ENCODE measurements at places on chromosomes 1 and 21. TPM values are rescaled to one million over a fixed set of nuclear protein-coding genes. Genes with fewer than 3 reads are reported as not detected.

DNA sequence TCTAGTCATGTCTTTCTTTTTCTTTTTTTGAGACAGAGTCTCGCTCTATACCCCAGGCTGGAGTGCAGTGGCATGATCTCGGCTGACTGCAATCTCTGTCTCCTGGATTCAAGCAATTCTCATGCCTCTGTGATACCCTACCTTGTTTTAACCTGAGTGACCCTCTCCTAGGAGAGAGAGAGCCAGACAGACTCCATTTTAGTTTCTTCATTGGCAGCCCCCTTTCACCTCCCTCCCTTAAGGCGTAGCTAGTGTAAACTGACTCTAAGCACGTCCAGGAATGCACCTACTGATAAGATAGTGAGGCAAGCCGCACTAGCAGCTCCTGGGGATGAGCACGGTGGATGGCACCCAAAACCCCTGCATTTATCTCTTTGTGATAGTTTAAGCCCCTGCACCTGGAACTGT, 5.2 kb upstream of the PKNOX1 start:
- no peak for DNase-seq

DNA sequence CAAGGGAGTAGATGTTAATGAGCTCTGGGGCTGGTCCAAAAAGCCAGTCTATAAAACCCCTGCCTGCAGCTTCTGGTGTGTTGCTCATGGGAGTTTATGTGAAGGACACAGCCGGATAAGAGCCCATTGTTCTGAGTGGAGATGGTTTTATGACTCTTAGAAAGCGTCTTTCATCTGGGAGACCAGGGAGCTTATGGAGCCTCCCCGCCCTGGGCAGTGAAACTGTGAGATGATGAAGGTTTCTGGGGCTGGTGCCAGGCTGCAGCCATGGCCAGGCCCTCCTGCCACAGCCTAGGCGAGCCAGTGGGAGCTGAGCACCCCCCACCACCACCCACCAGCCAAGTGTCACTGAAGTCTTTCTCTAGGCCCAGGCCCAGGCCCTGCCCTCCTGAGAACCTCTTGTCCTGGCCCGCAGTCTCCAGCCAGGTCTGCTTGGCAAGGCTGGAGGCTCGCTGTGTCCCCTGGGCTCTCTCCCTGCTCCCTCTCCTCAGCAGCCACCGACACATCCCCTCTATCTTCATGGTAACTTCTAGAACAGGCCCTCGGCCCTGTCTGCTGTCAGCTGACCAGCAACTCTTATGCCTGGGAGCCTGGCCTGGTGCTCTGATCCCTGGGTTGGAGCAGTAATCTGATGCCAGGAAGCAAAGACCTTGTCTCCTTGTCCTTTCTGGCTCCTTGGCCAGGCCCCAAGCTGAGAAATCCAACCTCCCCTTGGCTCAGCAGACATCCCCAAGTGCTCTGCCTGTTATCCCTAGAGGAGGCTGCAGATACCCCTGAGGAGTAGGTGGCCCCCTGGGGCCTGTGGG, 7.6 kb upstream of the ARHGEF10L start:
- no peak for DNase-seq

DNA sequence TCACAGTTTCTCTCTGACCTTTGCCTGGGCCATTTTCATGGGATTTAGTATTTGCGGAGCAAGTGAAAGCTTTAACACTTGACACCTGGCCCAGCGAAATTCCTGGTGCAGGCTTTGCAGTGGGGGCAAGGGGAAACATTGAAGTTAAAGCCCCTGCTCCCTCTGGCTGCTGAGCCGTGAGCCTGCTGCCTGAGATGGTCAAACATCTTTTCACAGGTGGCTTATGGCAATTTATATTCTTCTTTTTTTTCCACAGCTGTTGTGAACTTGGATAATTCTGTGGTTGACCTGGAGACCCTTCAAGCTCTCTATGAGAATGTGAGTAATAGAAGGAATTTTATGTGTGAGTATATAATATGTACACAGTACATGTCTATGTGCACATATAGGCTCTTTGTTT, 202.9 kb downstream of the FMN2 start:
- DNase-seq, result no peak

- DNase-seq, result no peak
These were observed 52.4 kb downstream of the ARHGEF10L start for GRCh38 chr1:17591814-17592430.

GRCh38 chr1:33902486-33903209, 38.8 kb downstream of the HMGB4 start:
- no peak for DNase-seq

- no peak for DNase-seq
These were observed 7.0 kb downstream of the NPHP4 start for GRCh38 chr1:5985250-5985649.

DNA sequence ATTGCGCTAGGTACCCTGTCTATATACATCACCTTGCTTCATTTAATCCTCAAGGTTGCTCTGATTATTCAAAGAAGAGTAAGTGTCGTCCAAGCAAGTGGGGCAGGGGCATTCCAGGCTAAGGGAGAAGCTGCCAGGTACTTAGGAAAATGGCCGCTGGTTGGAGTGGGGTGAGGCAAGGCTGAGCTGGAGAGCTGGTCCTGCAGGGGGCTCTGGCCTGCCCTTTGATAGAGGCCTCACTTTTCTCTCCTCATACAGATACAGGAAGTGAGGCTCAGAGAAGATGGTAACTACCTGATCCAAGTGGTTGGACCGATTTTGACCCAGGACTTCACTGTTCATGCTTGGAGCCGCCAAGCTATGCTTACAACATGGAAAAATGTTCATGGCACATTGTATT, 86.9 kb upstream of the ZBTB40 start:
- no peak for DNase-seq

GRCh38 chr1:172395576-172395975, 24.9 kb upstream of the C1orf105 start:
- DNase-seq, result no peak

GRCh38 chr1:235937123-235937522, 70.4 kb upstream of the LYST start:
- no peak for DNase-seq

DNA sequence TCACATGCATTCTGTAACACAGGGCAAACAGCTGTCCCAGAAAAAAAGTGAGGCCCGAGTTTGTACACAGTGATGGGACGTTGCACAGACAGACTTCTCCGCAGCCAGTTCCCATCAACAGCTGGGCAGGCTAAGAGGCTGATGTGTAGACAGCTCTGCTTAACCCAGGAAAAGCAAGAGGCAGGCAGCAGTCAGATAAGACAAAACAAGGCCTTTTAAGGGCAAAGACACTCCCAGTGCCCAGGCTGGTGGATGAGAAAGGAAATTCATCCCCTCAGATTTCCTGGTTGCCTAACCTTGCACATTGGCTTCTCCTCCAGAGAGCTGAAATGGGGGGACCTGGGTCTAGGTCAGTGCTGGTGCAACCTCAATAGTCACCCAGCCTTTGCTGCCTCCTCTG, 17.2 kb upstream of the PHLDA3 start:
- no peak for DNase-seq

DNA sequence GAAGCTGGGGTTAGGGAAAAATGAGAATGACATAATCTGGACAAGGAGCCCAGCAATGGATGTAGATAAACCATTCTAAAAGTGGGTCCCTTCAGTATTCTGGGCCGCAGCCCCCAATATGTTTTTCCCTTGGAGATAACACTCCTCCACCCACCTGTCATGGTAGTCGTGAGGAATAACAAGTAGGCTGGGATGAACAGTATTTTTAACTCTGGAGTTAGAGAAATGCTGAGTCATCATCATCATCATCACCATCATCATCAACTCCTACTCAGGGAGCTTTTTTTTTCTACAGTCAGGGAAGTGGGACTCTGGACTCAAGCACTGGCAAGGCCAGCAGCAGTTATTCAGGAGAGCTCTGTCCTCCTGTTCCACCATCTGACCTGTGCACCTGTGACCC, 12.8 kb downstream of the CADM3 start:
- DNase-seq, result no peak

GRCh38 chr1:177119311-177119710, 45.2 kb downstream of the ASTN1 start:
- DNase-seq, result no peak

GRCh38 chr1:40399984-40400704, 26.6 kb downstream of the SMAP2 start:
- DNase-seq, result no peak

- DNase-seq, result no peak
These were observed 31.8 kb downstream of the SLC2A1 start for GRCh38 chr1:42926879-42927242.

DNA sequence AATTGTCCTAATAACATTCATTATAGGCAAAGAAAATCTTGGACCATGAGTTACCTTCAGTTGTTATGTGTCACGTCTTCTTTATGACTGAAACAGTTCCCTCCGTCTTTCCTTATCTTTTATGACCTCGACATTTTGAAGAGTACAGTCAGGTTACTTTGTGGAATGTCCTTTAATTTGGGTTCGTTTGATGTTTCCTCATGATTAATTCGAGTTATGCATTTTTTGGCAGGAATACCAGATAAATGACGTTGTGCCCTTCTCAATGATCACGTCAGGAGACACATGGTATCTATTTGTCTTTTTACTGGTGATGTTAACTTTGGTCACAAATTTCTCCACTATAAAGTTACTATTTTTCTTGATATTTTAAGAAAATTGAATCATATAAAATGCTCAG, 17.3 kb upstream of the KLF17 start:
- DNase-seq, result no peak

DNA sequence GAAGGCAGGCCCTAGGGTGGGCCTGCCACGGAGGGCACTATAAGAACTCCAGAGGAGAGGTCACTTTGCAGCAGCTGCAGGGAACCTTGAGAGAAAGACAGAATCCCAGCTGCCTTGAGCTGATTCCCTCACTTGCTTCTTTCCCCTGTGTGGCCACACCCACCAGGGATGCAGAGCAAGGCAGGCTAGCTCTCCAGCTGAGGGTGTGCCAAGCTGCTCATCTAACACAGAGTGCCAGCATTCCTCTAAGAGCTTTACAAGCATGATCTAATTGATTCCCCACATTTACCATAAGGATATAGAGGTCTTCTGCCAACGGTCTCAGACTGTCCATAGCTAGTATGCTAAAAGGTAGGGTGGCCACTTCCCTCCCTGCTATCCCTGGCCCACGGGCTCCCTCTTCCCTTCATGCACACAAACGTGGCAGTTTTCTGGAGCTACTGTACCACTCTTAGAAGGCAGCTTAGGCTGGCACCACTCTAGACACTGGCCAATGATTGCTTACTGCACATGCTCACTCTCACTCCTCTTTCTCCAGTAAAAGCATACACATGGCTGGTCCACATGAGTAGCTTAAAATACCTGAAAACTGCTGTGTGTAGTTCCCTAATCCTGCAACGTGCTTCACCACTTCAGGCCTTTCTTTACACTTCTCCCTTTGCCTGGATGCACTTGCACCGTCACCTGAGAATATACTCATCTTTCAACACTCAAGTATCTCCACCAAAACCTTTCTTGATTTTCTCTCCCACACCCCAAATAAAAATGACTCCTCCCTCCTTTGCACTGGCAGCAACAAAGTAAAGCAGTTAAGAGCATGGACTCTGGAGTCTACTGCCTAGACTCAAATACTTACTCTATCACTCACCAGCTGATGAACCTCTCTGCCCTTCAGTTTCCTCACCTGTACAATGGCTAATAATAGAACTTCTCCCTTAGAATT, 57.7 kb downstream of the DMAP1 start:
- DNase-seq, result no peak

- DNase-seq, result no peak
These were observed 90.4 kb upstream of the DPH5 start for GRCh38 chr1:101116006-101116405.

DNA sequence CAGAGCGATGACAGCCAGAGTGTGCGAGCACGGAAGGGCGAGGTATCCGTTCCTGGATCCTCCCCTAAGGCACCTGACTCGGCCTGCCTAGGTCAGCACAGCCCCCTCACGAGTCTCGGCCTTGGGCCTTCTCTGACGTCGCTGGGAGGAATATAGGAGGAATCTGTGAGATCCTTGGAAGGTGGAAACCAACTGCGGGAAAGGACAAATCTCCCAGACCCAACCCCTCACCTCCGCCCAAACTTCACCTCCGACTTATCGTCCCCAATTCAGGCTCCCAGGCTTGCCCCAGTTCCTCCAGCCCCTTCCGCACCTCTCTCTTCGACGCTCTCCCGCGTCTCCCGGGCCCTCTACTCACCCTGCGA, 494 bp downstream of the APH1A start:
- no peak for DNase-seq

DNA sequence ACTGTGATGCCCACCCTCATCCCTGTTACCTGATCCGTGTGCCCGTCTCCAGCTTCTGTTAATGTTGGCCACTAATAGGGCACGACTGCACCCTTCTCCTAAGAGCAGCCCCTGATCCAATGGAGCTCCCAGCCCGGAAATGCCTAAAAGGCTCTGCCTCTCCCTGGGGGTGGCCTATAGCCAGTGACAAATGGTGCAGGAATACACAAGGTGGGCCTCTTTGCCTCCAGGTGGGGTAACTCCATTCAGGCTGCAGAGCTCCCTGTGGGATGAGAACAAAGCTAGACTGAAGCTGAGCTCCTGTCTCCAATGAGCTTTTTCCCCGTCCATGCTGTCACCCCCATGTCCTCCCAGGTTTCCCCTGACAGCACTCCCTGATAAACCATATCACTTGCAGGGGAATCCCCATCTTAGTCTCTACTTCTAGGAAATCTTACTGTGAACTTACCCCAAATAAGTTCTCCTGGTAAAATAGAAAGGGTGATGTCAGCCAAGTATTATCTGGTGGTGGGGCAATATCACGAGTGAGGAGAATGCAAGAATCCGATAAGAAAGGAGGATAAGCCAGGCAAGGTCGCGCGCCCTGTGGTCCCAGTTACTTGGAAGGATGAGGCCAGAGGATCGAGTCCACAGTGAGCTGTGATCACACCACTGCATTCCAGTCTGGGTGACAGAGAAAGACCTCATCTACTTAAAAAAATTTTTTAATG, 18.6 kb downstream of the S100A7A start:
- DNase-seq, result no peak

GRCh38 chr1:202810193-202810614, 550 bp upstream of the PCAT6 start:
- no peak for DNase-seq

GRCh38 chr1:155979597-155980343, 1.4 kb upstream of the ARHGEF2 start:
- no peak for DNase-seq

GRCh38 chr1:172554915-172555314, 22.0 kb downstream of the SUCO start:
- DNase-seq, result no peak

GRCh38 chr1:87735750-87736149, 407.1 kb downstream of the LMO4 start:
- DNase-seq, result no peak

- peak; percentile 49 for DNase-seq
These were observed 48.1 kb downstream of the ELAPOR1 start for GRCh38 chr1:109161858-109162606.

DNA sequence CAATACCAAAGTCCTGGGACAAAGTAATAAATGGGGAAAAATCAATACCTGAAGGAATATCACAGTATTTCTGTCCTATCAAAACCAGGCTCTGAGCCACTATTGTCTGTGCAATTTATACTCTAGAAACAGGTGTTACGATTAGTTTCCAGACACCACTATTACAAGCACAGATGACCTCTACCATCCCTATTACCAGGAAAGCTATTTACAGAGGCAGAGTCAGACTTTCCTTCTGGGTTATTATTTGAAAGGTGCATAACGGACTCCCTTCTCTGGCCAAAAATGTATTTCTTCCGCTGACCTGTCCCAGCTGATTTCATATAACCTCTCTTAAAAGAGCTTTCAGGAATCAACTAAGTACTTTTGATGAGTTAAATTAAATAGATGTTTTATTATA, 154.6 kb upstream of the LRRC7 start:
- no peak for DNase-seq

OR2L2 gene
- total RNA-seq, result under 0.01 TPM

BMP8A gene
- total RNA-seq, result 2.0 TPM

AMPD1 gene
- total RNA-seq, result 0.05 TPM

HENMT1 gene
- total RNA-seq, result 28.3 TPM

NAXE gene
- total RNA-seq, result 64.4 TPM

MFAP2 gene
- 6.8 TPM for total RNA-seq

DENND2C gene
- total RNA-seq, result 0.47 TPM

COL18A1 gene
- total RNA-seq, result 18.9 TPM

TMEM82 gene
- not detected for total RNA-seq
